Activated CD8-positive, alpha-beta memory T cell treated with anti-CD3 and anti-CD28 coated beads for 1 hour (primary cell): ENCODE measurements at places on chromosomes 3 and 15.

- no peak for DNase-seq
Observed at GRCh38 chr3:183192650-183193300, 30.2 kb upstream of the LAMP3 start.

DNA sequence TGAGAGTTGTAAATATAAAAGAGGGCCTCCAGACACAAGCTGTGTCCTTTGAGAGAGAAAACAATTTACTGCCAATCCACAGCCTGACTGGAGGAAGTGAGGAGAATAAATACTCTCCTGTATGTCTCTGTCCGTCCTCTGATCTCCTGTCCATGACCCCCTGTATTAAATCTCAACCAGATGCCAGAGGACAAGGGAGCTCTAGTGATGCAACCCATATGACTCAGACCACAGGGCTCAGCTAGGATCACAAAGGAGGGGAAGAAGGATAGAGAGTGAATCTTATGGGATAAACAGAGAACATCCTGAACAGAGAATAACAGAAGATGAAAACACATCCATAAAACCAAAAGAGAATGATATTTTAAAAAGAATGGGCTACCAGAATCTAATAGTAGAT is 482.6 kb downstream of the PLOD2 start:
- DNase-seq, result no peak

DNA sequence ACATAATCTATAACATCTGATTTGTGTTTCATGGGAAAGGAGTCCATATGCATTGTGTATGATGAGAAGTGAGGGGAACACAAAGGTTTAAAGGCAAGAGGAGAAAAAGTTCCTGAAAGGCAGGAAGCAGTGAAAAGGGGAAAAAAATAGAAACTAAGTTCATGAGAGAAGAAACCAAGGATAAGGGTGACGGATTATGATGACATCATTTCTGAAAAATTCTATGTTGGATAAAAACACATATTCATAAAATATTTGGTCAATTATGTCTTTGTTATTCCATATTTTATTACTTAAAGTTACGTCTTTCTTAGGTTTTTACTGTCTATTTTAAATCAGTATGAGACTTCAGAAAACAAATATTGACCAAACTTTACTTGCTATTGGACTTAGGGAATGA is 48.6 kb upstream of the CP start:
- DNase-seq, result no peak

GRCh38 chr15:79213650-79214049 is 68.9 kb upstream of the ANKRD34C start:
- no peak for DNase-seq

- no peak for DNase-seq
Observed at GRCh38 chr3:52298149-52299098, 10.8 kb downstream of the GLYCTK start.
